ENCODE measurements at places on chromosomes 5 and 9. TPM values are rescaled to one million over a fixed set of nuclear protein-coding genes. Genes with fewer than 3 reads are reported as not detected.

DNA sequence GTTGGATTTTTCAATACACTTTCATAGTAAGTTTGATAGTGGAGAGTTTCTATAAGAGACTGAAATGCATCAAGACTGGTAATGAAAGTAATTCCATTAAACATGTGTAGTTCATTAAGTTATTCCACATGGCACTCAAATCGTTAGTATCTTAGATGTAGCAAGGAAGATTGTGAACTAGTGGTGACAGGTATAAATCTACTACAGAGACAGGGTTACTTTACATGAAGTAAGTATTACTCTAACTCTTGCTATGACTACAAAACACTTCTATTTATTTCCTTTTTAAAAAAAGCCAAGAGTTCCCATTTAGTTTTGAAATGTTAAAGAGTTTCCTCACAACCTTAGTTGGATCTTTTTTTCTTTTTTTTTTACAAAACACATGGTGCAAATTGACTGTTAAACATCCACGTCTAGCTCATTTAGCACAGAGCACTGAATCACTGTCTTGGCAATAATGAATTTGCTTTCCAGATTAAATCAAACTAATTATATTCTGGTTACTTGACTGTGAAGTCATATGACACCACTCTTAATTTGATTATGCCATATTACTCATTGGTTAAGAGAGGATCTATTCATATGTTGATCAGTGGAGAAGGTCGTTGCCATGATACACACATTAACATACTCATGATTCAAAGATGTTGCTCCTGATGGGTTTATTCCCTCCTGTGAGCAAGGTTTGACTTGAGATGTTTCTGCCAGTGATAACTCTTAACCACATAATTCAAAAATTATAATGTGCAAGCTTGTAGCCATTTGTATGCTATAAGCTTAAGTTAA is 644.8 kb downstream of the EFNA5 start:
- no peaks in the 10 kb centered on the region for H3K4me1 ChIP-seq
- H3K27ac ChIP-seq, result no peak overlapping the region
- H3K36me3 ChIP-seq, result no peaks in the 10 kb centered on the region
- H3K27me3 ChIP-seq, result no peaks in the 10 kb centered on the region
- DNase-seq, result no peak

The PCDHB16 gene
- total RNA-seq, result 3.2 TPM

DNA sequence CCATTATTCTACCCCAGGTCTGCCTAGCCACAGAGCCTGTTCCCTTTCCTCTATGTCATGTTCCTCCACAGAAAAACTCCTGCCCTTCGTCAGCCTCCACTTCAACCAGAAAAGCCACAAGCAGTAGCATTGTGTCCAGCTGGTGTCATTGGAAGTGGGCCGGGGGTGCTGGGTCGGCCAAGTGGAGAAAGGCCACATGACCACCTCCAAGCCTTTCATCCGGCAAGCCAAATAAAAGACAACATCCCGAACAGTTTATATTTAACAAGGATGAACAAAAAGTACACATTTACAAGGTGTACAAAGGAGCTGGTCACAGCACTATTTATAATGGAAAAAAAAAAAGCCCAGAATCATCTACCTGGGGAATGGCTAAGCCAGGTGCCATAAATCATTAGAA is 16.1 kb upstream of the SPOCK1 start:
- H3K27me3 ChIP-seq, result peaks cover 3% of the 10 kb centered on the region
- H3K36me3 ChIP-seq, result no peaks in the 10 kb centered on the region
- H3K4me1 ChIP-seq, result no peaks in the 10 kb centered on the region
- H3K4me3 ChIP-seq, result no peak overlapping the region
- no peak overlapping the region for H3K27ac ChIP-seq
- no peak for DNase-seq

DNA sequence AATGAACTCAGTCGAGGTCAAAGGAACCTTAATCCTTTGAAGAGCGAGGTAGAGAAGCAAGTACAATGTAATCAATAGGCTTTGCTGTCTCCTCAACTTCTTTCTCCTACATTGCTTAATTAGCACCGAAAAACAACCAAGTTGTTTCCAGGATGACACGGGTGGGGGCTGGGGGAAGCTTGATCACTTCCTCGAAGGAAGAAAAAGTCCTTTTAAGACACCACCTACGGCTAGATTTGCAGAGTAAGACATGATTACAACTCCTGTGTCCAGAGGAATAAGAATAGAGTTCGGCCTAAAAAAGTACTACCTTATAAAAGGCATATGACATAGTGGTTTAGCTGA is 811 bp upstream of the ARRDC3 start:
- DNase-seq, result no peak
- H3K27ac ChIP-seq, result peak overlapping the region; percentile 99
- no peaks in the 10 kb centered on the region for H3K36me3 ChIP-seq
- H3K4me1 ChIP-seq, result peaks cover 9% of the 10 kb centered on the region

- H3K27ac ChIP-seq, result no peak overlapping the region
- no peaks in the 10 kb centered on the region for H3K27me3 ChIP-seq
- H3K4me1 ChIP-seq, result peaks cover 25% of the 10 kb centered on the region
- no peak for DNase-seq
- no peak overlapping the region for H3K4me3 ChIP-seq
Measured at GRCh38 chr5:132254321-132254977, 3.0 kb upstream of the PDLIM4 start.

GRCh38 chr5:167877924-167878323 is 413.5 kb upstream of the WWC1 start:
- no peaks in the 10 kb centered on the region for H3K36me3 ChIP-seq
- H3K4me3 ChIP-seq, result no peak overlapping the region
- no peaks in the 10 kb centered on the region for H3K4me1 ChIP-seq
- H3K27ac ChIP-seq, result no peak overlapping the region
- DNase-seq, result no peak

DNA sequence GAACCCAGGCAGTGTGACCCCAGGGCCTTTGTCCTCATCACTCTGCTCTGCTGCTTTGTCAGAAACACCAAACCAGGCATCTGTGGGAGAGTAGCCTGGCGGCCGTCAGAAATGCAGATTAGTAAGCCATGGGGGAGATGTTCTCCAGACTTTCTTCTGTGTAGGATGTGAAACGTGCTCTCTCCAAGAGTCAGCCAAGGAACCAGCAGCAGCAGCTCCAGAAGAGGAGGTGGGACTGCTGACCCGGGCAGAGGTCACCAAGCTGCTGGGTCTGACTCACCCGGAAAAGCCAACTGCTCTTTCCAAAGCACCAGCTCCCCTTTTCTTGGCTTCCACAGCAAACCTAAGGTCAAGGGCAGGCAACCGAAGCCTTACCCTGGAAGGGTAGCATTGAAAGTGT is 14.4 kb upstream of the ABLIM3 start:
- peaks cover 4% of the 10 kb centered on the region for H3K4me1 ChIP-seq
- H3K4me3 ChIP-seq, result no peak overlapping the region
- DNase-seq, result no peak
- no peaks in the 10 kb centered on the region for H3K36me3 ChIP-seq
- no peak overlapping the region for H3K27ac ChIP-seq

The ABCA2 gene
- total RNA-seq, result 20.0 TPM

DNA sequence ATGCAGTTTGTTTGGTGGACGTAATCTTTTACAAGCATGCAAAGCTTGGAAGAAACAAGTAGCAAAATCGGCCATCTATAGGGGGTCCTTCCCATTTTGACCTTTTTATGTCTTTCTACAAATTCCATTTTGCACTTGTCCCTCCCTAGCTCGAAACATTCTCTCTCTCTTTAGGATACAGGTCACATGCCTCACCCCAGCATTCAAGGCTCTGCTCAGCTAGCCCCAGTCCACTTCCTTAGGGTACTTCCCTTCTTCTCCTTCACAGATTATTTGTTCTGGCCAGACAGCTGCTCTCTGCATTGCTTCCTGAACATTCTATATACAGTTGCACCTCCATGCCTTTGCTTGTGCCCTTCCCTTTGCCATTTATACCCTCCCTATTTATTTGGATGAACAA is 31.7 kb upstream of the TRIM14 start:
- H3K36me3 ChIP-seq, result no peaks in the 10 kb centered on the region
- no peaks in the 10 kb centered on the region for H3K4me1 ChIP-seq
- no peak for DNase-seq
- no peaks in the 10 kb centered on the region for H3K27me3 ChIP-seq
- H3K27ac ChIP-seq, result no peak overlapping the region
